ENCODE measurements at places on chromosomes 13 and 19. TPM values are rescaled to one million over a fixed set of nuclear protein-coding genes. Genes with fewer than 3 reads are reported as not detected.
A peak's percentile ranks its signal among the peaks of the same experiment; 100 is the strongest.

DNA sequence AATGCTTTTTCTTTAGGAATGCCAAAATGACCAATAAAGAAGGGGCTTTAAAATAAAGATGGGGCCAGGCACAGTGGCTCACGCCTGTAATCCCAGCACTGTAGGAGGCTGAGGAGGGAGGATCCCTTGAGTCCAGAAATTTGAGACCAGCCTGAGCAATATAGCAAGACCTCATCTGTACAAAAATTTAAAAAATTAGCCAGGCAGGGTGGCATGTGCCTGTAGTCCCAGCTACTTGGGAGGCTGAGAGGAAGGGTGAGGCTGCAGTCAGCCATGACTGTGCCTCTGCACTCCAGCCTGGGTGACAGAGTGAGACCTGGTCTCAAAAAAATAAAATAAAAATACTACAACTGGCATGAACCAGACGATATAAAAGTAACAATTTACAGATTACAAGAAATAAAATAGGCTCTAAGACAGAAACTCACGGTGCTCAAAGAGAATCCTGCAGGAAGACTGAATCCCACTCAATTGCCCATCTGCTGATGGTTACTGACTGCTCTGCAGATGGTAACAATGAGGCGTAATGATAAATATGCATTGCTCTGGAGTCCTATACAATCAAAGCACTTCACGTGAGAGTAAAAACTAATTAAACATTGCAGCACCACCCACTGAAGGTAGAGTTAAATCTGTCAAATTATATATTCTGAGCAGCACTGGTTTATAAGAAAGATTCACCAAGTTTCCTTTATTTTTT lies 93.2 kb downstream of the LHFPL6 start:
- DNase-seq, result no peak

DNA sequence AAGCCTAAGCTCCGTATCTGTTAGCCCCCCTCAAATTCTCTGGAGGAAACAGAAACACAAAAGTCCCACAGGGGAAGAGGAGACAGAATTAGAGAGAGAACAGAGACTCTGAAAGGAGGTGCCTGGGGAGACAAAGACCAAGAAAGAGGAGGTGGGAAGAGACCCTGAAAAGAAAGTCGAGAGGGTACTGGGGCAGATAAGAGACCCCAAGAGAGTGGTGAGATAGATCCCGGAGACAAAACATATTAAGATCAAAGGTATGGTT lies 915 bp upstream of the GRWD1 start:
- no peak for DNase-seq

DNA sequence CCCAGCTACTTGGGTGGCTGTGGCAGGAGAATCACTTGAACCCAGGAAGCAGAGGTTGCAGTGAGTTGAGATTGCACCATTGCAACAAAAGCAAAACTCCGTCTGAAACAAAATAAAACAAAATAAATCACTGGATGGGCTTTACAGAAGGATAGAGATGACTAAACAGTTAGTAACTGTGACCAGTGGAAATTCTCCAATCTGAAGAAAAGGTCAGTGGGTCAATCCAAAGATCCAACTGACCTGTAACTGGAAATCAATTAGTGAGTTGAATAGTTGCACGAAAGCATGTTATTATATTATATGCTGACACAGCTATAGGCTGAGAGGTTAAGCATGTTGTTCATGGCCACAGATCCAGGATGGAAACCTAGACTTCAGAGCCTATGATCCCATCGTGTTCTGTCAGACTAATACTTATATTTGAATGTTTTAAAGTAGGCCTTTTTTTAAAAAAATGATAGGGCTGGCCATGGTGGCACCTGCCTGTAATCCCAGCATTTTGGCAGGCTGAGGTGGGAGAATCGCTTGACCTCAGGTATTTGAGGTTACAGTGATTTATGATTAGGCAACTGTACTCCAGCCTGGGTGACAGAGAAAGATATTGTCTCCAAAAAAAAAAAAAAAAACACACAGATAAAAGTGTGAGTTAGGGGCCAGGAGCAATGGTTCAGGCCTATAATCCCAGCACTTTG lies 1.4 kb downstream of the ECH1 start:
- no peak for DNase-seq

DNA sequence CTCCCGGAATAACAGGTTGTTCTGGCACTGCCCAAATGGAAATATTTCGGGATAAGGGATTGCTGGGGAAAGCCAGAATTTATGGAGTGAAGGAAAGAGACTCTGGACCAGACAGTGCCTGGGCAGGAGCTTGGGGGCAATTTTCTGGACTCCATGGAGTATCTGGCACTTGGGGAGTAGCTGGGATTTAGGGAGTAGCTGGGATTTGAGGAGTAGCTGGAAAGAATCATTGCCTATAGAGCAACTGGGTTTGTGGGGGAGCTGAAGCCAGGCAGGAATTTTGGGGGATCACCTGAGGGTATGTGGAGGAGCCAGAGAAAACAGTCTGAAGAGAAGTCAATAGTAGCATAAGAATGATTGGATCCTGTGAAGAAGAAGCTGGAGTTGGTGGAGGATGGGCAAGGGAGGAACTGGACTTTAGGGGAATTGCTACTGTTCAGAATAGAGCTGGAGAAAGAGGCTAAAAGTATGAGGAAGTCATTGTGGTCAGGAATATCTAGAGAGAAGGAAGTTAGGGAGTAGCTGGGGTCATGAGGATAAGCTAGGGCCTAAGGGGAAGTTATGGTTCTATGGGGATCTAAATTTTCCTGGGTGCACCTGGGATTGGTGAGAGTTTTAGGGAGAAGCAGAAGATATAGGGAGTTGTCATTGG lies 14.8 kb downstream of the FSD1 start:
- no peak for DNase-seq

GRCh38 chr19:18112989-18113478 lies 15.5 kb downstream of the MAST3 start:
- peak; percentile 80 for DNase-seq

The PCSK4 gene
- polyA plus RNA-seq, result 9.8 TPM

The ZNF460 gene
- polyA plus RNA-seq, result 4.7 TPM

DNA sequence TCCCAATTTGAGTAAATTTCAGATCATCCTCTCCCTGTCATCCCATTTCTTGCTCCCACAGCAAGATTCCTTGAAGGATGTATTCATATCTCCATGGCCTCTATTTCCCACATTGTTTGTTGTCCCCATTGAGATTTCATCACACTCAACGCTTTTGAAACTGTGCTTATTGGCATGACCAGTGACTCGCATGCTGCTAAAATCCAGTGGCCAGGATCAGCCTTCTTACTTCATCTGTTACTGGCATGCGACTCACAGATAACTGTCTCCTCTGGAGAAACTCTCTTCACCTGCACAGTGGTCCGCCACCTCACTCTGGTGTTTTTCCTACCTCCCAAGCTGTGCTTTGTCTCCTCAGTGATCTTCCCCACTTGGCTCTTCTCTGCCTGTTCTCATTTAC lies 95.8 kb downstream of the WASF3 start:
- DNase-seq, result no peak

The IFNL1 gene
- polyA plus RNA-seq, result not detected

DNA sequence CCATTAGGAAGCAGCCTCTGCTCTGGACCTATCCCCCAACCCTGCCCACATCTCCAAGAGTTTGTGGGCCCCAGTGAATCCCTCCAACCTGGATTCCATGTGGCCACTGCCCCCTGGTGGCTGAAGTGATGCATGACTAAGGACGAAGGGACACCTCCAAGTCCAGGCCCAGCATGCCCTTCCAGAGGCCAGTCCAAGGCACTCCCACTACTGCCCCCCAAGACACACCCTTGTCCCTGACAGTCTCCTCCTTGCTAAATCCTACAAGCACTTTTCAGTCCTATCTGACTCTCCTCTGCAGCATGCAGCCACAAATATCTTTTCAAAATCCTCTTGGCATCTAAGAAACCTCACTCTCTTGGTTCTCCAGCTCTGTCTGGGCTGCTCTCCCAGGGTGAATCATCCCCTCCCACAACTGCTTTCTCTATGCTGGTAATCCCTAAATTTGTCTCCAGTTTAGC lies 33.0 kb downstream of the DEDD2 start:
- peak; percentile 62 for DNase-seq

The CYP4F8 gene
- 0.03 TPM for polyA plus RNA-seq

GRCh38 chr13:98237331-98237730 lies 60.3 kb upstream of the RNF113B start:
- no peak for DNase-seq

- no peak for DNase-seq
Measured at GRCh38 chr13:38590230-38590629, 96.6 kb upstream of the FREM2 start.

The GRIK5 gene
- polyA plus RNA-seq, result 30.5 TPM

The TNFAIP8L1 gene
- polyA plus RNA-seq, result 15.1 TPM

The FGF9 gene
- 15.2 TPM for polyA plus RNA-seq

GRCh38 chr13:39612023-39612637 lies 9.1 kb upstream of the LHFPL6 start:
- DNase-seq, result peak; percentile 76

The DACH1 gene
- 98.9 TPM for polyA plus RNA-seq

The PSG11 gene
- not detected for polyA plus RNA-seq

The ZNF835 gene
- 4.3 TPM for polyA plus RNA-seq

- DNase-seq, result no peak
Measured at GRCh38 chr13:104382951-104383350, 1316.7 kb upstream of the SLC10A2 start.

GRCh38 chr13:39451301-39451700 lies 151.7 kb downstream of the LHFPL6 start:
- DNase-seq, result no peak

GRCh38 chr13:45289936-45290563 lies 50.9 kb downstream of the TPT1 start:
- DNase-seq, result no peak

DNA sequence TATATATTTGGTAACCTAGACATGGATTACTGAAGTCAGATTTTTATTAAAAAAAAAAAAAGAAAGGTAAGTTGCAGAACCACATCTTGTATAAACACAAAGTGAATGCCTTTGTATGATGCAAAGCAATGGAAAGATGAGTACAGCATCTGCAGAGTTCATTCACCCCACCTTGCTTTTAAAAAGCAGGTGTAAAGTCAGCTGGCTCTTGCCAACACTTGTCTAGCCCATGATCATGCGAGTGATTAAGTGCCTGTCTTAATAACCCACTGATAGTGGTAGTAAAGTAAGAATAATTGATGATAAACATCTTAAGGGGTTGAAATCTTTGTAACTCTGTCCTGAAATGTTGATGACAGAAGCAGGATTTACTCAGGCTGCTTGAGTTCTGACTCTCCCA lies 710.4 kb downstream of the EFNB2 start:
- no peak for DNase-seq

The SULT2B1 gene
- 0.43 TPM for polyA plus RNA-seq

The XAB2 gene
- polyA plus RNA-seq, result 44.2 TPM

GRCh38 chr13:109119896-109120295 lies 490.5 kb downstream of the MYO16 start:
- DNase-seq, result no peak

The ZNF429 gene
- polyA plus RNA-seq, result 34.9 TPM

DNA sequence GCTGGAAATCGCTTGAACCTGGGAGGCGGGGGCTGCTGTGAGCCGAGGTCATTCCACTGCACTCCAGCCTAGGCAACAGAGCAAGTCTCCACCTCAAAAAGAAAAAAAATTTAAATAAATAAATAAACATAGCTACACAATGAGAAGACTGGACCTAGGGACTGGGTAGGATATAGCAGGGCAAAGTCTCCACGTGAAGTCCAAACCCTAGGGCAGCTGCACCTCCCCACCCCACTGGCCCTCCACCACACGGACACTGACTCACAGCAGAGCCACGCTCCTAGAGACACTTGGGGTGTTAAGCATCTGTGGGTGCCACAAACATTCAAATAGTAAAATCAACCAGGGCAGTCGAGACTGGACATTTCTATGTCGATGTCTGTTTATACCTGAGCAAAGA lies 7.1 kb downstream of the LATS2 start:
- no peak for DNase-seq

DNA sequence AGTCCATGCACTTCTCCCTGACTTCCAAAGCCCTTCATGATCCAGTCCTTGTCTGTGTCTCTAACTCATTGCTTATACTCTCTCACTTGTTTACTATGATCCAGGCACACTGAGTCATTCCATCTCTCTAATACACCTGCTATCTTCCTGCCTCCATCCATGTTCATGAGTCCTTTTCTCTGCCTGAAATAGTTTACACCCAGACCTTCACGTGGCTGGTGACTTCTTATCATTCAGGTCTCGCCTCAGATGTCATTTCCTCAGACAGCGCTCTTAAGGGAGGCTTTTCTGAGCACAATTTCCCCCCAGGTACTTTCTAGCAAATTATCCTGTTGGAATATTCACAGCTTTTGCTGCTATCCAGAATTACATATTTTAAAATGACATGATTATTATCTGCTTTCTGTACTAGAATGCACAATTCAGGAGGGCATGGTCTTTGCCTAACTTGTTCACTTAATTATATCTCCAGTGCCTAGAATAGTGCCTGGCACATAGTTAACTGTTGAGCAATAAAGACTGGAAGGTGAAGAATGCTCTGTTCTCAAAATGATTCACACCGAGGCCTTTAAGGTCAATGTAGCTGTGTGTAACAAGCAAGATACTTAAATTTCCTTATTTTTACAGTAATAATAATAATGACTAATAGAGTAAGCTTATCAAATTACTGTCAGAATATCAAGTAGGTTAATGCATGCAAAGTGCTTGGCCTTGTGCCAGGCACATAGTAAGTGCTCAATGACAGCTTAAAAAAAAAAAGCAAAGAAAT lies 183.7 kb upstream of the SPRY2 start:
- no peak for DNase-seq

DNA sequence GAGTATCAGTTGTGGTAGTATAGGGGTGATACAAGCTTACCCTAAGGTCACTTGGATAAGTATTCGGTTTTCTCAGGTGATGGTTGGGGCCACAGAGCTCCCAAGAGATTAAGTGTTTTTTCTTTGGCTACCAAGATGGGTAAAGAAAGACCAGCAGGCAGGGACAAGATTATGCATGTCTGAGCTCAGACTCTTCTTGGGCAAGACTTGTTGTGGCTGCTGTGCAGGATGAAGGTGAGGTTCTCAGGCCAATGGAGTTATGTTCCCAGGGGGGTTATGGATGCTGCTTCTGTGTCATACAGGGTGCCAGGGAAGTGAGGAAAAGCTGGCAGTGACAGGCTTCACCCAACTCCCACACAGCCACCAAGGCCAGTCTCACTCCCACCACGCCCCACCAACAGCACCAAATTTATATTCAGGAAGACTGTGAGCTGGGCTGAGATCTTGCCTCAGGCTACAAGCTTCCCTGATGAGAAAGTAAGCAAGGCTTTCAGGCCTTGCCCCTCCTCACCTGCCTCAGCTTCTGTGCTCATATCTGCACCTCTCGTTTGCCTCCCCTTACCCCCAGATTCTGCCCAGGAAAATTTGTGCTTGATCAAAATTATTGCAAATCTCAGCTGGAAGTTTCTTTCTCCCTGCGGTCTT lies 511.8 kb upstream of the SLITRK1 start:
- DNase-seq, result no peak

- no peak for DNase-seq
Measured at GRCh38 chr13:39038569-39039030, 344 bp downstream of the NHLRC3 start.

The KRTDAP gene
- 0.70 TPM for polyA plus RNA-seq

GRCh38 chr13:24083722-24084421 lies 76.6 kb upstream of the SPATA13 start:
- peak; percentile 70 for DNase-seq

The VSTM1 gene
- polyA plus RNA-seq, result not detected

DNA sequence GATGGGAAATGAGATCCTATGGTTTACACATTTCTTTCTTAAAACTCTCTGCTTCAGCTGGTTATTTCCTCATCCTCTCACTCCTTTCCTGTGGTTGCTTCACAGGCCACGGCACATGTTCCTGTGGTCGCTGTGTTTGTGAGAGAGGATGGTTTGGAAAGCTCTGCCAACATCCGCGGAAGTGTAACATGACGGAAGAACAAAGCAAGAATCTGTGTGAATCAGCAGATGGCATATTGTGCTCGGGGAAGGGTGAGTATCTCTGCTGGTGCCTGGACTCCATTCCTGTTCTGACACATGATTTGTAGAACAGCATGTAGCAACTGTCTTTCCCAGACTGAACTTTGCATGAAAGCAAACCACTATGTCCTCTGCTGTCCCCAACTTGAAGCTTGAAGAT lies 254.2 kb downstream of the ITGBL1 start:
- no peak for DNase-seq
